ENCODE measurements at places on chromosomes 2 and 18. TPM values are rescaled to one million over a fixed set of nuclear protein-coding genes. Genes with fewer than 3 reads are reported as not detected.
A peak's percentile ranks its signal among the peaks of the same experiment; 100 is the strongest.

- DNase-seq = no peak
Observed at GRCh38 chr2:65265671-65266045, 38.0 kb downstream of the ACTR2 start.

DNA sequence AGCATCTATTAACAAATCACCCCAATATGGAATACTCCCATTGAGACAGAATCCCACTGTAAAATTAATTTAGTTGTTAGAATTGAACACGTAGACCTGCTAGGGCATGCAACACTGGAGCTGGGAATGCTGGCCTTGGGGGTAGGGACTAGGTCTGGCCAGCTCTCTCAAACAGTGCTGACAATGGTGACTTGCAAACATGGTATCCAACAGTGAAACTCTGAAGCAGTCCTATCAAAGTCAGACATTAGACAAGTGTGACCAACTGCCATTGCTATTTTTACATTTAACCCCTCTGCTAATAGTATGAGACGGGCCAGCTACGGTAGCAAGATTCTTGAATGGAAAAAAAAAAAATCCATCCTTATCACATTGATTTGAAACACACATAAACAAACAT, 7.2 kb downstream of the E2F6 start:
- no peak for DNase-seq

- DNase-seq = peak; percentile 92
Observed at GRCh38 chr18:49691177-49691608, 122.1 kb downstream of the ACAA2 start.

Gene TIMM21
- 6.5 TPM for total RNA-seq

DNA sequence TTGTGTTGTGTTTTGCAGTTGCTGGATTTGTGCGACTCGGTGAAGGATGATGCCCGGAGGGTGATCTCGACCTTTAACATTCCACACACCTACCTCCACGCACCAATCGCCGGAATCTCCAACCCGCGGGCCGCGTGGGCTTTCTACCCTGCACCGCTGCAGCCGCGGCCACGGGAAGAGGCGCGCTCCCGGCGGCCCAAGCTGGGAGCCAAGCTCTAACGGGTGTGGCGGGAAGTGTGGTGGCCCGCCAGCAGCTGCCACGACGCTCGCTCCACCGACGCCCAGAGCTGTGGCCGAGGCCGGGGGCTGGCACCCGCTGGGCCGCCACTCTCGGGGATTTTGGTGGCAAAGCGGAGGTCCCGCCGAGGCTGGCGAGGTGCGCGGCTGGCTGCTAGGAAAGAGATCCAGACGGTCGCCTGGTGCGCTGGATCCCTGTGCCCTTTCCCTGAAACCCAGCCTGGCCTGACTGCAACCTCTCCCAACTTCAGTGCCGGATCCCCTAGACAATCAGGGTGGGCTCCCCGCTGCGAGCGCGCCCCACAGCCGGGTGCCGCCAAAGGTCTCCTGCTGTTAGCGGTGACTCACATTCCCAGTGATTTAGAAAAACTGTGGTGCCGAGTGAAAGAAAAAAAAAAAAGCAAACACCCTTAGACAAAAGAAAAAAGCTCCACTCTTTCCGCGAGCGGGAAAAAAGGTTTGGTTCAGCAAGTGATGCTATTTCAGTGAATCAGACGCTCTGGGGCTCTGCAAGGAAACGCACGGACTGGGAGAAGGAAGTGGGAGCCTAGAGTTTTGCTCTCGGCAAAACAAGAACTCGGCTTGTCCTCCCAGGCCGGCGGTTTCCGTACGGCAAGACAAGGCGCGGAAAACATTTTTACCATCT, 2.9 kb upstream of the BCL2L11 start:
- peak; percentile 61 for DNase-seq

DNA sequence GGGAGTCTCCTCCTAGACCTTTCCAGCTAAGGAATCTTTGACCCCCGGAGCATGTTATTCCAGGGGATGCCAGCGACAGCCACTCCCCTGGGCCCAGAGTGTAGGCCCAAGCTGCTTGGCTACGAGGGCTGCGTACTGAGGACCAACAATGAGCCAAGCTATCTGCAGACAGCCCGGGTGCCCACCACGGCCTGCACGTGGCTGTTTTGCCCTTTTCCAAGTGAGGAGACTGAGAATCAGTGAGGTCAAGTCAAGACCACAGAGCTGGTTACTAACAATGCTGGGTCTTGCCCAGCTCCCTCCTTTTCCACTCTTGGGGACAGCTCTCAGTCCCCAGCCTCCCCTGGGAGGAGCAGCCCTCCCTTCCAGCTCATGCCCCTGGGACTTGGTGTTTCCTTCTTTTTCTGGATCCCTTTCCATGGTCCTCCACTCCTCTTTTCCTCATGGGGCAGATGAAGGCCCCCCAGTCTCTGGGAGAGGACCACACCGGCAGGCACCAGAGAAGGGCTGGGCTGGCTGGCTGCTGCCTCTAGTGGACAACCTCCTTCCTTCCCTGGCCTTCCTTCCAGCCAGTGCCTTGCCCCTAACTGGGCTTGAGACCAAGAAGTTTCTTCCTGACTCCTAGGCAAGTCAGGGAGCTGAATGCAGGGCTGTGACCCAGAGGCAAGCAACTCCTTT, 550 bp upstream of the MALL start:
- DNase-seq = peak; percentile 89

Gene MAL
- not detected for total RNA-seq

Gene ASAP2
- 37.1 TPM for total RNA-seq

GRCh38 chr18:31711365-31712172, 27.2 kb upstream of the B4GALT6 start:
- DNase-seq = peak; percentile 20

Gene THSD7B
- total RNA-seq = not detected

GRCh38 chr2:25825238-25825637, 53.0 kb downstream of the ASXL2 start:
- DNase-seq = no peak

- DNase-seq = no peak
Observed at GRCh38 chr2:119434664-119435063, 3.0 kb downstream of the TMEM37 start.

Gene SCN9A
- total RNA-seq = 14.0 TPM

Gene M1AP
- total RNA-seq = not detected

Gene ARHGAP25
- total RNA-seq = 0.36 TPM

Gene SERPINB12
- total RNA-seq = not detected

- DNase-seq = no peak
Observed at GRCh38 chr2:238703053-238703415, 144.9 kb upstream of the TWIST2 start.

DNA sequence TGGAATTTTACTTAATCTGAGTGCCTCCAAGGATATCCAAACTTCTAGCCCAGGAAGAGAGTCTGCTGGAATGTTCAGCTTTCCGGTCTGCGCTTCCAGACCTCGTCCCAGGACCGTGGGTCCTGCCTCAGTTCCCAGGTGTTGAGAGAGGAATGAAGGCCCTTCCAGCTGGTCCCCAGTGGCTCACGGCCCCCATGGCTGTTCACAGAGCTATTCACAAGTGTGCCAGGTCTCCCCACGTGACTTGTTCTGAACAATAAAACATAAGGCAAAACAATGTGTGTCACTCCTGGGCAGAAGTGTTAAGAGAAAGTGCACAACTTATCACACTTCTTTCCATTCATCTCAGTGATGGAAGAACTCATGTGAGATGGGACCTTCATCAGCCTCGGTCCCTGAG, 20.1 kb upstream of the TEX51 start:
- DNase-seq = no peak

- DNase-seq = no peak
Observed at GRCh38 chr2:72956050-72956395, 38.7 kb downstream of the EMX1 start.

Gene PSD4
- 0.82 TPM for total RNA-seq

DNA sequence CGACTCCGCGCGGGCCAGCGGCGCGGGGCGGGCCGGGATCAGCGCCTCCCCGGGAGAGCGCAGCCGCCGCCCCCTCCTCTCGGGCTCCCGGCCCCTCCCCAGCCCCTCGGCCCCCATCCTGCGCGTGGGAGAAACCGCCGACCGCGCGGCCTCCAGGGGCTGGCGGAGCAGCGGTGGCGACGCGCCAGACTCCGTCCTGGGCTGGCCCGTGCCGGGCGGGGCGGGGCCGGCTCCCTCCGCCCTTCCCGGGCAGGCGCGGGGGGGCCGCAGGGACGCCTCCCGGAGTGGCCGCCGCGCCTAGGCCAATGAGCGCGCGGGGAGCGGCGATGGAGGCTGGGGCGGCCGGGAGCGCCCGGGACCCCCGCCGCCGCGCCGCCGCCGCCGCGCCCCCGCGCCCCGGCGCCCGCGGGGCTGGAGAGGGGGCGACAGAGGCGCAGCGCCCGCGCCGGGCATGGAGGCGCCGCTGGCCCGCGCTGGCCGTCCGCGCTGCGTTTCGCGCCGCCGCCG, 49.1 kb downstream of the KCNIP3 start:
- peak; percentile 45 for DNase-seq

Gene CCDC141
- total RNA-seq = 2.7 TPM

Gene TMEM163
- total RNA-seq = not detected

Data from fibroblast of the aortic adventitia (primary cell).